Dermis microvascular lymphatic vessel endothelial cell (primary cell): ENCODE measurements at places on chromosomes 5 and 9.
A peak's percentile ranks its signal among the peaks of the same experiment; 100 is the strongest.

GRCh38 chr9:117411547-117411946, 3.3 kb downstream of the ASTN2 start:
- peak; percentile 9 for DNase-seq

GRCh38 chr5:170312666-170313065, 15.1 kb upstream of the LCP2 start:
- no peak for DNase-seq

DNA sequence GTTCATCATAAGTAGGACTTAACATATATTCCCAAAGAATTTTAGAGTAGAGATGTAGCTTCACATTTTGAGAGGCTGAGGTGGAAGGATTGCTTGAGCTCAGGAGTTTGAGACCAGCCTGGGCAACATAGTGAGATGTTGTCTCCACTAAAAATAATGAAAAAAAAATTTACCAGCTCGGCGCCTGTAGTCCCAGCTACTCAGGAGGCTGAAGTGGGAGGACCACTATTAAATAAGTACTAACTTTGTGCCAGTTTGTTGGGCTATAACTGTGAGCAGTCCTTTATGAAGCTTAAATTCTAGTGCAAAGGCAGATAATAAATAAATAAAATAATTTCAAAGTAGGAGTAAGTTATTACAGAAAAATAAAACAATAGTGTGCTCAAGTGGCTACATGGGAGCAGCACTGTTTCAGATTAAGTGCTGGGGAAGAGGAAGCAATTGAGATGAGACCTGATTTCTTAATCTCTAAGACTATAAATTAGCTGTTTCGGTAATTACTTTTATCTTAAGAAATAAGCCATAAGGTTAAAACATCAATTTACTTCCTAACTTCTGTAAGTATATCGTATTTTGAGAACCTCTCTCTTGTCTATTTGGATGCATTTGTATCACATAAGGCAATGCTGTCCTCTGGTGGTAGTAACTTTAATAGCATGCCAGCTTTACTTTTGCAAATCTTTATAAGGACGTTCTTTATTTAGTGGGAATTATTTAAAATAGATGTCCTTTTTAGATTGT, 98.9 kb downstream of the CSNK1G3 start:
- peak; percentile 75 for DNase-seq

DNA sequence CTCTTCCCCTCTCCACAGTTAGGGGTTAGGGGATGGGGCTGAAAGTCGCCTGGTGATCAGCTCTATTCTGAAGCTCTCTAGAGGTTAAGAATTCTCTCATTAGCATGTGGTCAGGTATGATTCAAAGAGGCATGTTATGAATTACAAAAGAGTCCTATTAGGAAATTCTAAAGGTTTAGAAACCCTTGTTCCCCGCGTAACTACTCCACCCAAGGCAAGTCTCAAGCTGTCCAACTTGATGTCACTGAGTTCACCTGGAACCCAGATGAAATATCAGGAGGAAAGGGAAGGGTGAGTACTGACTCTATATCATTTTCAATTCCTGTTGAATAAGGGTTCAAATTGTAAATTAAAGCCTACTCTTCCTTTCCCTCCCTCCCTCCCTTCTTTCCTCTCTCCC, 18.1 kb upstream of the RNF145 start:
- DNase-seq, result no peak

DNA sequence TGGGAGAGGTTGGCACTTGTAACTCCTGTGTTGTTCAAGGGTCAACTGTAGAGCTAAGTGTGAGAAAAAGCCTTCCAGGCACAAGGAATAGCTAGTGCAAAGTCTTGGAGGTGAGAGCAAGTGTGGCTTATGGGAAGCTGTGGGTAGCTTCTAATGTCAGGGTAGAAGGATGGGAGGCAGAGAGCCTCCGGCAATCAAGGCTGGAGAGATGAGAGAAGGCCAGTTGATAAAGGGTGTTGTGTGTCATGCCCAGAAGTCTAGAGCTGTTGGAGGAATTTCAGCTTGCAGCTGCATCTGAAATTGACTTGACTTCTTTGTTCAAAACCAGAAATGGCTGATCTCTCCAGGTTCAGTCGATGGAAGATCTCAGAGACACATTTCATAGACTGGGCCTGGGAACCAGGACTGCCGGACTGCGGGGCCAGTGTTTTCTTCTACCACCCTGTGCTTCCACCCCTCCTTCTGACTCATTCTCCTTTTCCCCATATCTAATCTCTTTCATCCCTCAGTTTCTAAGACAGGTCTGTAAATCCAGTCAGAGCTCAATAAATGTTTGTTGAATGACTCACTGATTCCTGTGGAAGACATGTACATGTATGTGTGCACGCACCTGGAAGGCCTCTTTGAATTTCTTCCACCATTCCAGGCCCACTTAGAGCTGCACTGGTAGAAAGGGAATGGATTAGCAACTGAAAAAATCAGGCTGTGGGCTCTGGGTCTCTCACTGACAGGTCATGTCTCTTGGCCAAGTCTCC, 67.8 kb upstream of the KLF4 start:
- DNase-seq, result peak; percentile 4

DNA sequence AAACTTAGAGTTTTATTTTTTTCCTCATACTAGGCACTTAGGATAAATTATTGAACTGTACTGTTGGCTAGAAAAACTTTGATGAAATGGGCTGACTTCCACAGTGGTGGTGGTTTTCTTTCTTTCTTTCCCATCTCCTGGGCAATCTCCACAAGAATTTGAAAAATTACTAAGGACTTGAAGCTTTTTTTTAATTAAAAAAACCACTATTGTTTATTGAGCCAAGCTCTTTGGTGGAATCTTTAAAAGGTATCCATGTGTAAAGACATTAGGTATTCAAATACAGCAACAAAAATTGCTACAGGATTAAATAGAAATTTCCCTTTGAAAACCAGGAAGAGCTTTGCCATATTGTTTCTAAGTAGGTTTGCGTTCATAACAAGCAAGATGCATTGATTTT, 14.1 kb downstream of the MARCHF6 start:
- DNase-seq, result no peak

GRCh38 chr9:3296536-3296935, 229.3 kb downstream of the RFX3 start:
- no peak for DNase-seq

GRCh38 chr5:104751969-104752368, 1189.4 kb upstream of the NUDT12 start:
- no peak for DNase-seq

GRCh38 chr9:133964463-133964862, 27.7 kb downstream of the VAV2 start:
- no peak for DNase-seq

DNA sequence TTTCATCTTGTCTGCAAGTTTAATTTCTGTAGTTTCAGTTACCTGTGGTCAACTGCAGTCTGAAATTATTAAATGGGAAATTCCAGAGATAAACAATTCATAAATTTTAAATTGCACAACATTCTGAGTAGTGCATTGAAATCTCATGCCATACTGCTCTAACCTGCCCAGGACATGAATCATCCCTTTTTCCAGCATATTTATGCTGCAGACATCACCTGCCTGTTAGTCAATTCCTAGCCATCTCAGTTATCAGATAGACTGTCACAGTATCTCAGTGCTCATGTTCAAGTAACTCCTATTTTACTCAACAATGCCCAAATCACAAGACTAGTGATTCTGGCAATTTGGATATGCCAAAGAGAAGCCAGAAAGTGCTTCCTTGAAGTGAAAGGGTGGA, 223.0 kb upstream of the GRIA1 start:
- DNase-seq, result no peak

DNA sequence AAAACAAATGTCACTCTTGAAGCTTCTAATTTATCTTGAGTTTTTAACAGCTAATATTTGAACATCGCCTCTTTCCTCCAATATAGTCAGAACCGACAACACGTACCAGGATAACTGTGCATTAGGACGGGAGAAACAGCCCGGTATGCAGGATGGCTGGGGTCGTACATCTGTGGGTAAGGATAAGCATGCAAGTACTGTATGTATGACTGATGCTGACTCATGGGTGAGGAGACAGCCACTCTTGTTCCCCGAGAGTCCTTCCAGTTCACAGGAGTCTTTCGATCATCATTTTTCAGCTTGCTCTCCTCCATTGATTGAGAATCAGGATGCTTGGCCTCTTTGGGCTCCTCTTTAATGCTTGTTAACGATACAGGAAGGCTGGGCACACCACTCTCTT, 102.3 kb downstream of the ZNF608 start:
- no peak for DNase-seq

- peak; percentile 11 for DNase-seq
These were observed 123.2 kb downstream of the MYO10 start for GRCh38 chr5:16812911-16813310.

DNA sequence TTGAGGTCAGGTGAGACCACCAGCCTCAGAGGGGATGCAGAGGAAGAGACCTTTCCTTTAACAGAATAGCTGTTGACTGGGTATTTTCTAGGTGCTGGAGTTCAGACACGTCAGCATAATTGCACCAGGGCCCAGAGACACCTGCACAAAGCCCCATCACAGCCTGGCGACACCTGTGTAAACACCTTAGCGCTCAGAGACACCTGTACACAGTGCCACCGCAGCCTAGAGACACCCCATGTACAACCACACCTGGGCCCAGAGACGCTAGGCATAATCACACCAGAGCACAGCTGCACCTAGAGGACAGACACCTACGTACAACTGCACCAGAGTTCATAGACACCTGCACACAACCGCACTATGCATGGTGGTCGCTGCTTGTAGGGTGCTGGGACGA, 1.0 kb downstream of the TRIP13 start:
- DNase-seq, result no peak

GRCh38 chr5:158308429-158309025, 449.6 kb upstream of the CLINT1 start:
- DNase-seq, result no peak

GRCh38 chr5:19172926-19173470, 815.0 kb downstream of the CDH18 start:
- DNase-seq, result no peak

DNA sequence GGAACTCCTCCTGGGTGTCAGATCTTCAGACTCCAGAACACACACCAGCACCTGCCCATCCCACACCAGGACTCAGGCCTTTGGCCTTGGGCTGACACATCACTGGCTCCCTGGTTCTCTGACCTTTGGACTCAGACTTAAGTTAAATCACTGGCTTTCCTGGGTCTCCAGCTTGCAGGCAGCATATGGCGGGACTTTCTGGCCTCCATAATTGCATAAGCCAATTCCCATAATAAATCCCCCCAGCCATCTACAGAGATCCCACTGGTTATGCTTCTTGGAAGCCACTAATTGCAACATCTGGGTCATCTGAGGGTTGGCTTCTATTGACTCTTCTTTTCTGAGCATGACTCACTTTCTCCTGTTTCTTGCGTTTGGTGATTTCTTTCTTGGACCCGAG, 80.3 kb upstream of the SARDH start:
- no peak for DNase-seq
